Right atrium auricular region (tissue), 2 donors: ENCODE measurements at places on chromosomes 1 and 21. TPM values are rescaled to one million over a fixed set of nuclear protein-coding genes. Genes with fewer than 3 reads are reported as not detected.

- H3K27me3 ChIP-seq, result peaks cover 73% of the 10 kb centered on the region
- no peaks in the 10 kb centered on the region for H3K36me3 ChIP-seq
- no peak overlapping the region for H3K27ac ChIP-seq
- H3K4me3 ChIP-seq, result no peak overlapping the region
- H3K4me1 ChIP-seq, result no peaks in the 10 kb centered on the region
These were observed 3.5 kb upstream of the DMRTA2 start for GRCh38 chr1:50426702-50427085.

The GUCA2B gene
- total RNA-seq, result not detected

GRCh38 chr1:74775735-74776134 lies 42.8 kb downstream of the TYW3 start:
- no peak overlapping the region for H3K27ac ChIP-seq
- no peak overlapping the region for H3K4me3 ChIP-seq
- H3K4me1 ChIP-seq, result no peaks in the 10 kb centered on the region
- no peaks in the 10 kb centered on the region for H3K27me3 ChIP-seq
- no peak for DNase-seq
- H3K36me3 ChIP-seq, result no peaks in the 10 kb centered on the region

DNA sequence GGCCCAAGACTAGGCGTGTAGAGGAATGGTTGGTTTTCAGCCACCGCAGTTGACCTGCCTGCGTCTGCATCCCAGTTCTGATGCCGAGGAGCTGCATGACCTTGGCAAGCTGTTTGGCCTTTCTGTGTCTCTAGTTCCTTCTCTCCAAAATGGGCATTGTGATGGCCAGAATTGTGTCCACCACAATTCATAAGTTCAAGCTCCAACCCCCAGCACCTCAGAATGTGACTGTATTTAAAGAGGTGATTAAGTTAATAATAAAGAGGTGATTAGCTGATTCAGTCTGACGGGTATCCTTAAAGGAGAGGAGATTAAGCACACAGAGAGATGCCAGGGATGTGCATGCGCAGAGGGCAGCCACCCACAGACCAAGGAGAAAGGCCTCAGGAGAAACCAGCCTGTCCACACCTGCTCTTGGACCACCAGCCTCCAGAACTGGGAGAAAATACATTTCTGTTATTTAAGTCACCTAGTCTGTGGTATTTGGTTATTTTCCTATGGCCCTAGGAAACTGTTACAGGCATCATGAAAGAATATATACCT lies 28.5 kb downstream of the MAB21L3 start:
- H3K36me3 ChIP-seq, result no peaks in the 10 kb centered on the region
- H3K4me1 ChIP-seq, result no peaks in the 10 kb centered on the region
- DNase-seq, result no peak
- no peaks in the 10 kb centered on the region for H3K27me3 ChIP-seq
- H3K27ac ChIP-seq, result no peak overlapping the region

The HYI gene
- total RNA-seq, result 17.3 TPM

The ASPM gene
- total RNA-seq, result 0.20 TPM

DNA sequence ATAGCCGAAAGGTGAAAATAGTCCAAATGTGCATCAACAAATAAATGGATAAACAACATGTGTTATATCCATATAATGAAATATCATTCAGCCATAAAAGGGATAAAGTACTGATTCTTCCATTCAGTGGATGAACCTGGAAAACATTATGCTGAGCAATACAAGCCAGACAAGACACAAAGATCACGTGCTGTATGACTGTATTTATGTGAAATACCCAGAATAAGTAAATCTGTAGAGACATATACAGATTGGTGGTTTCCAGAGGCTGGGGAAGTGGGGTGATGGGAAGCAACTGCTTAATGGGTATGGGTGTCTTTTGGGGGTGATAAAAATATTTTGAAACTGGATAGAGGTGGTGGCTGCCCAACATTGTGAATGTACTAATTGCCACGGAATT lies 13.3 kb upstream of the GSTM4 start:
- H3K4me1 ChIP-seq, result no peaks in the 10 kb centered on the region
- no peak overlapping the region for H3K4me3 ChIP-seq
- no peak overlapping the region for H3K27ac ChIP-seq
- peak; percentile 38 for DNase-seq
- no peaks in the 10 kb centered on the region for H3K36me3 ChIP-seq
- no peaks in the 10 kb centered on the region for H3K27me3 ChIP-seq

- no peaks in the 10 kb centered on the region for H3K27me3 ChIP-seq
- DNase-seq, result no peak
- no peak overlapping the region for H3K4me3 ChIP-seq
- no peaks in the 10 kb centered on the region for H3K36me3 ChIP-seq
- H3K4me1 ChIP-seq, result no peaks in the 10 kb centered on the region
- no peak overlapping the region for H3K27ac ChIP-seq
These were observed 42.5 kb downstream of the UTP25 start for GRCh38 chr1:209870151-209870831.

DNA sequence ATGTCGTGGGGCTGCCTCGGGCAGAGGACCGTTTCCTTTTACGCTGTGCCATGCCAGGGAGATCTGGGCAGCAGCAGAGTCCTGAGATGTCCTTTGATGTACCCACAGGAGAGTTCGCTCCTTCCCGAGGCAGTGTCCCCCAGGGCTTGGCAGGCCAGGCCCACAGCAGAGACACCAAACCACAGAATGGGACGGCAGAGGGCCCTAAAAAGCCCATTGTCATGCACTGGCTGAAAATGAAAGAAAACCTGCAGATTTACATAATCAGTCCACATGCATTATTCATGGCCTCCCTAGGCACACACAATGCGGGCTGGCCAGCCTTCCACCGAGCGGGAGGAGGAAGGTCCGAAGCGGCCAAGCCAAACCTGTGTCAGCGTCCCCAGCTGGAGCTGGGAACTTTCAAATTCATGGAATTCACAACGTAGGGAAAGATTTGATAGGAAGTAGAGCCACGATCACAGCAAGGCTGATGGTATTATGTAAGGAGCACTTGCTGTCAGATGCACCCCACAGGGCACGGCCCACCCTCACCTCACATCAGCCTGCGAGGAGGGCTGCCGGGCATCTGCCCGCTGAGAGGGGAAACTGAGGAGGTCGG lies 25.3 kb upstream of the EFHD2 start:
- no peak overlapping the region for H3K4me3 ChIP-seq
- H3K27ac ChIP-seq, result no peak overlapping the region
- no peaks in the 10 kb centered on the region for H3K4me1 ChIP-seq
- no peaks in the 10 kb centered on the region for H3K36me3 ChIP-seq
- no peaks in the 10 kb centered on the region for H3K27me3 ChIP-seq

DNA sequence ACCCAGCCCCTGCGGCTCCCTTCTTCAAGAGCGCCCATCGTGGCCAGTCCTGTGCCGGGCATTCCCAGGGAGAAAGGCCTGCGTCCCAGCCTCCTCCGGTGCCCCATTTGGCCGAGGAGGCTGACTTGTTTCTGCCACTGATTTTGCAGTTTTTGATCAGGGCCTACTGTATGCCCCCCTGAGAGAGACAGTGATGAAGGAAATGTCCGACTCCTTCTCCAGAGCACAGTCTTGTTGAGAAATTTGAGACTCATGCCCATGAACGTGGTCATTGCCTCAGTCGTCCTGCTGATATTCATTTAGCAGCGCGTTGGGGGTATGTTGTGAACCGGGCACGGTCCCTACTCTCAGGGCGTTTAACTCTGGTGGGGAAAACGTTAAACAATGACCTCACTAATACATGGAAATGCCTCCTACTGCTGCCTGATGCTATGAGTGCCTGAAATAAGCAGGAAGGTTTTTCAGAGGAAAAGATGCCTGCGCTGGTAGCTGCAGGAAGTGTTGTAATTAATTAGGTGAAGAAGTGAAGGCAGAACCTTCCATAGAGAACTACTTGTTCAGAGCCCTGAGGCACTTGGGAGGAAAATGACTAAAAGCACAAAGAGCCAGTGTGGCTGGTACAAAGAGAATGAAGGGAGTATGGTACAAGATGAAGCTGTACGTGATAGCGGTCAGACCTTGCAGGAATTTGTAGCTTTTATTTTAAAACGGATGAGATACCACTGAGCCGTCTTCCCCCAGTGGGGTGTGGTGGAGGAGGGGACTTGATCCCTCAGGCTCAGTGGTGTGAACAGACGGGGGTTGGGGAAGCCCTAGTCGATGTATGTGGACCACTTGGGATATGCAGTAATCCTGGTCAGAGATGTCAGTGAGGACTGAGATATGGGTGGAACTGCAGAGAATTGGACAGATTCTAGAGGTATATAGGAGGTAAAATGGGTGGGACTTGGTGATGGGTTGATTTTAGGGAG lies 730 bp downstream of the ZCCHC17 start:
- H3K36me3 ChIP-seq, result peaks cover 10% of the 10 kb centered on the region
- H3K4me3 ChIP-seq, result peak overlapping the region; percentile 91
- peak overlapping the region; percentile 91 for H3K27ac ChIP-seq
- H3K27me3 ChIP-seq, result no peaks in the 10 kb centered on the region
- DNase-seq, result no peak
- H3K4me1 ChIP-seq, result peaks cover 26% of the 10 kb centered on the region

The SLC45A1 gene
- total RNA-seq, result 1.0 TPM

DNA sequence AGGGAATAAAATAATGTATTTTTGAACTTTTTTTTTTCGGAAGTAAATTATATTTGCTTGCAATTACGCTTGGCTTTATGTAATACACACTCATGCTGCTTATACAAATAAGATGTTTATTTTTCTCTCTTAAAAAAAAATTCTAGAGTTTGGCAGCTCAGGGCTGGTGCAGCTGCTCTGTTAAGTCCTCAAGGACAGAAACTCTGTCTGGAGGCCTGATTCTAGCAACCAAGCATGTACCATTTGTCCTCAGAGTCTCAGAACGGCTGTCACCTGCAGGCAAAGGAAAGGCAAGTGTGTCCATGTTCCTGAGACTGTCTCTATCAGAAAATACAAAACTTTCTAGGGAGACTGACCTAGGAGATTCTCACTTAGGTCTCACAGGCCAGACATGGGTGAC lies 23.2 kb upstream of the CLDN17 start:
- no peaks in the 10 kb centered on the region for H3K36me3 ChIP-seq
- no peaks in the 10 kb centered on the region for H3K27me3 ChIP-seq
- H3K27ac ChIP-seq, result no peak overlapping the region
- H3K4me3 ChIP-seq, result no peak overlapping the region

DNA sequence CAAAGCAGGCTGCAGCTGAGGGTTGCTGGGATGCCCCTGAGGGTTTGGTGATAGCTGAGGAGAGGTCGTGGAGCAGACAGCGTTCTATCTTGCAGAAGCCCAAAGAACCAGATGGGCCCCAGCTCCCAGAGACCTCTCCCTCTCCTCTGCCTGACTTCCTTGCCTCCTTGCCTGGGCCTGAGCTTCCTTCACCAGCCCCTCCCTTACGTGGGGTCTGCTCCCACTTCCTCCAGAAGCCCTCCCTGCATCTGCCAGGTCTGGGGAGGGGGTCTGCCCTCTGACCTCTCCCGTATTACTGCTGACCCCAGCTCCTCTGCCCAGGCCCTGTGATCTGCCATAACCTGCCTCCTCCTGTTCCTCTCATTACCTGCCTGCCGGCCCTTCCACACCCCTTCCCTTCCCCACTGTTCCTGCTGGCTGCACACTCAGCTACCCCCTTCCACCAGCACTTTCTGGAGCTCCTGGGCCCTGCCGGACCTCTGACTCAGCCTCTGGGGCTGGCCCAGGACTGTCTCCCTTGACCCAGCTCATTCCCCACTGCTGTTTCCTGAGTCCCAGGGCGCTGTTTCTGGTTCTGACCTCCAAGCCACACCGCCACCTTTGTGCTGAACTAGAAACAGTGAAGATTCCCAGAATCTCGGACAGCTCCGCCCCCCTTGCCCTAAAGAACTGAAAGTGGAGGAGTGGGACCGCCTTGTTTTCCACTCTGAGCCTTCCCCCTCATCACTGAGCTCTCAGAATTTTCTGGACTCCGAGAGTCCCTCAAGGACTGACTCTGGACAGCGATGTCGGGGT lies 237.7 kb upstream of the C1orf174 start:
- no peaks in the 10 kb centered on the region for H3K4me1 ChIP-seq
- DNase-seq, result no peak
- no peak overlapping the region for H3K27ac ChIP-seq
- H3K27me3 ChIP-seq, result no peaks in the 10 kb centered on the region

The EPHB2 gene
- 2.6 TPM for total RNA-seq

The COL6A1 gene
- 201 TPM for total RNA-seq

DNA sequence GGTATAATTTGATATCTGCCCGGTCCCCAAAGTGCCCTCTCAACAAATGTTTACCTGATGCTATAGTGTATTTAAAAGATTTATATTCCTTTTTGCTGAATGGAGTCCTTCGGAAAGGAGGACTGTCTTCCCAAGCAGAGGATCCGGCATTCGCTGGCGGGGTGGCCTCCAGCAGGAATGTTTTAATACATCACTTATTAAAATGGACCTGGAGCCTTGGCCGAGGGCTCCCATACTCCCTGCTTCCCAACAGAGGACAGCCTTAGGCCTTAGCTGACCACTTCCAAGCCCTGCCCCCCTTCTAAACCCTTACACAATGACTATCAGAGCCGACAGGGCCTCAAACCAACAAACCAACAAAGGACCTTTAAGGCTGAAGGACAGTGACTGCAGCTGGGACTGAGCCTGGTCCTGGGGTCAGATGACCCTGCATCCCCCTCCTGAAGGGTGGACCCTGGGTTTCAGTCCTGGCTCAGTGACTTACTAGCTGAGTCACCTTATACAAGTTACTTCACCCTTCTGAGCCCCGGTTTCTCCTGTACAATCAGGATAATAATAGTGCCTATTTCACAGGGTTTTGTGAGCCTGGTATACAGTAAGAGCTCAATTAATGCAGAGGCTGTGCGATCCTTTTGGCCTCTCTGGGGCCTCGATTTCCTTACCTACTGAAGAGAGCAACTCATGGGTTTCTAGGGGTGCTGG lies 5.6 kb downstream of the CAMK2N1 start:
- H3K4me3 ChIP-seq, result no peak overlapping the region
- peaks cover 42% of the 10 kb centered on the region for H3K4me1 ChIP-seq
- no peak for DNase-seq

GRCh38 chr1:1106510-1107221 lies 9.2 kb downstream of the C1orf159 start:
- H3K4me1 ChIP-seq, result no peaks in the 10 kb centered on the region
- no peaks in the 10 kb centered on the region for H3K27me3 ChIP-seq
- no peak overlapping the region for H3K27ac ChIP-seq
- no peak overlapping the region for H3K4me3 ChIP-seq
- no peaks in the 10 kb centered on the region for H3K36me3 ChIP-seq
- no peak for DNase-seq

DNA sequence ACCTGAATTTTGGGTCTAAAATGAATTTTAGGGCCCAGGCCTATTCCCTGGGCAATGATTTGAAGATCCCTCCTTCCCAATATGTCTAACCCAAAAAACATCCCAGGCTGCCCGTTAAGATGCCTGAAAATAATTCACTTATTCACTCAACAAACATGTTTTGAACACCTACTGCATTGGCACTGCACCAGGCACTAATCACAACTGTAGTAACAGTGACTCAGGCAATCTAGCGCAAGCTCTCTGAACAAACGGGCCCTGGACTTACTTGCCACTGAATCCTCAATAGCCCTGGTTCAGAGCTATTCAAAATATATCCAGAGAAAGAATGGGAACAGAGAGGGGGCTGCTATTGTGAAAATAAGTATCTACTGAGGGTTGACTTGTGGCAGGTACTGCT lies 4.2 kb downstream of the CD244 start:
- H3K4me1 ChIP-seq, result no peaks in the 10 kb centered on the region
- no peaks in the 10 kb centered on the region for H3K36me3 ChIP-seq
- H3K27me3 ChIP-seq, result no peaks in the 10 kb centered on the region
- H3K4me3 ChIP-seq, result no peak overlapping the region

GRCh38 chr1:116952738-116953275 lies 43.1 kb downstream of the PTGFRN start:
- no peak overlapping the region for H3K27ac ChIP-seq
- no peak for DNase-seq
- H3K27me3 ChIP-seq, result no peaks in the 10 kb centered on the region
- peaks cover 6% of the 10 kb centered on the region for H3K36me3 ChIP-seq
- peaks cover 55% of the 10 kb centered on the region for H3K4me1 ChIP-seq
